Neural crest cell (in vitro differentiated cells): ENCODE measurements at places on chromosomes 2 and 18. TPM values are rescaled to one million over a fixed set of nuclear protein-coding genes. Genes with fewer than 3 reads are reported as not detected.

DNA sequence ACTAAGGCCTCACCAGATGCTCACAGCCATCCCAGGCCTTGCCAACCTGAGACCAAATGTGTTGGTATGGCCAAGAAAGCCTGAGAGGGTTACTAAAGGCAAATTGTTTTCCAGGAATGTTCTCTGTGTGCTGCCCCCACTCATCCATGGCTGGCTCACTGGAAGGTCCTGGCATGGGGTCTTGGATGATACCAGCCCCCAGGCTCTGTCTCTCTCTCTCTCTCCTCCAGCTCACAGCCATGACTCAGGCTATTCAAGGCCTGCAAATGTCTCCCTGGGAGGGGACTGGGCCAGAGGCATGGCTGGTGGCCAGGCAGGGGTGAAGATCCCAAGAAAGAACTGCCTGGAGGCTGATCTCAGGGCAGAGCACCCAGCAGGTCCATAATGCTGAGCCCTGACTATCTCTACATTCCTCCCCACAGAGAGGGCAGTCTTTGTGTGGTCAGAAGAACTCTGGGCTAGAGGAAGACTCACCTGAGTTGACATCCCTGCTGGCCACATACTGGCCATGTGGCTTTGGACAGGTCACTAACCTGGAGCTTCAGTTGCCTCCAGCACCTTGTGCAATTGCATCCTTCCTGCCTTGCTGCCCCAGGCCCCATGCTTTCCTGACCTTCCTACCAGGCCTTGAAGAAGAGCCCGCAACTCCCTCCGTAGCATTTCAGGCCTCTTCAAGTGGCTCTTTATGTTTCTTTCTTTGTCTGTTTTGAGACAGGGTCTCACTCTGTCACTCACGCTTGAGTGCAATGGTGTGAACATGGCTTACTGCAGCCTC, 150.4 kb downstream of the ZFP36L2 start:
- no peak for DNase-seq

The STAT4 gene
- 1.0 and 1.4 TPM in 2 replicates for total RNA-seq

The DLX1 gene
- 48.9 and 51.5 TPM in 2 replicates for total RNA-seq

The DSG2 gene
- total RNA-seq, result 18.4 and 19.4 TPM in 2 replicates

The TOGARAM2 gene
- 0.35 TPM in 1 of 2 replicates, not detected in the other for total RNA-seq

DNA sequence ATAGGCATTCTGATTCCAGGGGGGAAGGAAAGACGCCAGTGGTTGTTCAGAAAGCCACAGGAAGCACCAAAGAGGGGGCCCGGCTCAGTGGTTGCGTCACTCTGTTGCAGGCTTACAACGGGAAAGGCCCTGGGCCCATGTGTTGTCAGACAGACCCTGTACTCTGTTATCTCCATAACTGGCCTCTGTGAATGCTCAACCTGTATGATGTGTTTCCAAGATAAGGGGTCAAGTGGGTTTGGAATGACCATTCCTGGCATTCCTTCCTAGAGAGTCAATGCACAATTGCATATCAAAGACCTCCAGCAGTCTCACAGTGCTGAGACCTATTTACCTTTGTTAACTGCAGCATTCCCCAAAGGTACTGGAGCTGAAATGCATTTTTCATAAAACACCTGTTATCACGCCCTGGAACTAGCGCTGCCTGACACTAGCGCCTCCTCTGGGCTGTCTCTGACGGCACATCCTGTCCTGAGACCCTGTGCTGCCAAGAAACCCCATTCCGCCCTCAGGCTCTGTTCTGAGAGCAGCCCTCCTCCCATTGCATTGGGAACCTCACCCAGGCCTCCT, 13.2 kb upstream of the LRRFIP1 start:
- DNase-seq, result no peak

DNA sequence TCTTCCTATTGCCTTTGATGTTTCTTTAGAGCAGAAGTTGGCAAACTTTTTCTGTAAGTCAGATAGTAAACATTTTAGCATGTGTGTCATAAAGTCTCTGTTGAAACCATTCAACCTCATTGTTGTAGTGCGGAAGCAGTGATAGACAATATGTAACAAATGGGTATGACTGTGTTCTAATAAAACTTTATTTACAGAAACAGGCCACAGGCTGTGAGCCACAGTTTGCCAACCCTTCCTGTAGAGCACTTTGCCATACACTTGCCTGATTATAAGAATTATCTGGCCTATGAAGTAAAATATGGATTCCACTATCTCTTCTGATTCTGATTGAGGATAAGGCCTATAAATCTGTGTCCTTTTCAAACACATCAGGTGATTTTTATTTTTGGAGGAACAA, 237.4 kb downstream of the DOK6 start:
- DNase-seq, result no peak

The DSC3 gene
- total RNA-seq, result 0.09 and 0.16 TPM in 2 replicates

DNA sequence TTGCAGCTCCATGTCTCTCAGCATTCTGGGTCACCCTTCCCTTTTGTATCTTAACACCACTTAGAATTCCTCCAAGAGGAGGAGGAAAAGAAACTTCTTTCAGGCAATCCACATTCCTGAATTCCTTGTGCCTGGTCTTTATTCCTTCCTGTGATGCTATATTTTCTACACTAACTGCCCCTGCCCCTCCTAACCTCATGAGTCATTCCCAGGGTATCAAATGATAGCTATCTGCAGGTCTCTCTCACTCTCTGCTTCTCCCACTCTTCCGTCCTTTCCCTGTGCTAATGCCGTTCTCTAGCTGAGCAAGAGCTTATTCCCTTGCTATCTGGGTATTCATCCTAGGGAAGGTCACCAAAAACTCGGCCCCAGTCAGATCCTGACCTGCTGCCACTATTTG, 395.0 kb upstream of the TCF4 start:
- DNase-seq, result no peak

- no peak for DNase-seq
These were observed 50.0 kb downstream of the C2orf42 start for GRCh38 chr2:70140791-70141211.

GRCh38 chr2:10159086-10159485, 36.5 kb downstream of the RRM2 start:
- DNase-seq, result no peak

- no peak for DNase-seq
These were observed 204.5 kb downstream of the TXNL1 start for GRCh38 chr18:56433919-56434318.

The GALNT5 gene
- 0.12 and 0.20 TPM in 2 replicates for total RNA-seq

The ZNF516 gene
- 90.7 and 91.2 TPM in 2 replicates for total RNA-seq

GRCh38 chr18:76383636-76384035, 111.4 kb downstream of the ZNF516 start:
- no peak for DNase-seq

DNA sequence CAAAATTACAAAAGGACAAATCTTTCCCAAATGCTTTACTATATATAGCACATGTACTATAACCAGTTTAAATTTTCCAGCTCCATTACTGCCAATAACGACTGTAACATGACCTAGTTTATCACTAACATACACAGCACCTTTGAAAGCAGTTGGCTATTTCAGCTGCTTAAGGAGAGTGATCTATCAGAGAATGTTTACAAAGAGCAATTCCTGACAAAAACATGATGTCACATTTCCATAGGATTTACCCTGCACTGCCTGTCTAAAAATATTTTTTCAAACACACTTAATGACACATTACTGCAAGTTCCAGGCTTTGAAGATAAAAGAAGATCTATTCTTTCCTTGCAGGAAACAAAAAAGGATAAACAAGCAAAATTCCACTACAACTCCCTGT, 40.6 kb downstream of the ZNF516 start:
- DNase-seq, result no peak

The POTEE gene
- 1.0 and 1.1 TPM in 2 replicates for total RNA-seq

The REEP1 gene
- 12.0 and 12.3 TPM in 2 replicates for total RNA-seq

DNA sequence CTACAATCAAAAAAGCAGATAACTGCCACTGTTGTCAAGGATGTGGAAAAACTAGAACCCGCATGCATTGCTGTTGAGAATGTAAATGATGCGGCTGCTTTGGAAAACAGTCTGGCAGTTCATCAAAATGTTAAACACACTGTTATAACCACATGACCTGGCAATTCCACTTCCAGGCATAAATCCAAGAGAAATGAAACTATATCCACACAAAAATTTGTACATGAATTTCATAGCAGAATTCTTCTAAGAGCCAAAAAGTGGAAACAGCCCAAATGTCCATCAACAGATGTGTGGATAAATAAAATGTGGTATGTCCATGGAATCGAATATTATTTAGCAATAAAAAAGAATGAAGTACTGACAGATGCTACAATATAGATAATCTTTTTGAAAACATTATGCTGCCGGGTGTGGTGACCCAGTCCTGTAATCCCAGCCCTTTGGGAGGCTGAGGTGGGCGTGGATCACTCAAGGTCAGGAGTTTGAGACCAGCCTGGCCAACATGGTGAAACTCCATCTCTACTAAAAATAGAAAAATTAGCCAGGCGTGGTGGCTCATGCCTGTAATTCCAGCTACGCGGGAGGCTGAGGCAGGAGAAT, 32.0 kb downstream of the ERCC3 start:
- no peak for DNase-seq

DNA sequence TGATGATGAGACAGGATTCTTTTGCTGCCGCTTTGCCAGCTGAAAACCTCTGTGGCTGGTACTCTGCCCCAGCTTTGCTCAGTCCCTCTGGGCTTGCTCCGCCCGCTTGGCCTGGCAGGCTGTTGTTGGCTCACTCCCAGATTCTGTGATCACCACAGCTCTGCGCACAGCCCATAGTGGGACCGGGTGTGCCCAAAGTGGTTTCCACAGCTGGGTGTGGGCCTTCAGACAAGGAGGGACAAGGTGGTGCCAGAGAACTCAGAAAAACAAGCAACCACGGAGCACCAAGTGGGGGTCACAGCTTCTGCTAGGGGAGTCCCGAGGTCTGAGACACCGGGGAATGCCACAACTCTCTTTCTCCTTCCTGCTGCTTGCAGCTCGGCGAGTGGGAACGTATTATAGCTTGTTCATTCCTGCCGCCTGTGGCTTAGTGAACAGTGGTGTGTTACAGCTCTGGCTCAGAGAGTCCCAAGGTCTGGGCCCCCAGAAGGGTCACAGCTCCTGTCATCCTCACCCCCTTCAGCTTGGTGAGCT, 9.2 kb upstream of the KYNU start:
- DNase-seq, result no peak

DNA sequence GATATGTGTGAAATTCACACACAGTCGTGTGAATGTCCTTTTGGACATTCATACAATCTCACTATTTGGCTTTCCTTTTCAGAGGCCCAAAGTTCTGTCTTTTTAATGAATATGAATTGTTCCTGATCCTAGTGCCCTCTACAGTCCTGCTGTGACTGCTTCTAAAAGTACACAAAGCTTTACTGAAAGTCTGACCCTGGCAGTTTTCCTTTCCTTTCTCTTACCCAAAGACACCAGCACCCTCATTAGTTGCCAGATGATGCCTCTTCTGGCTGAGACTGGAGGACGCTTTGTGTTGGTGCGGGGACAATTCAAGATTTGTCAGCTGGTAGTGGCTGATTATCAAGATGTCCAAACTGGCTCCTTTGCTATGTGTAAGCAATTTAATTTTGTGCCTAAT, 81.8 kb upstream of the CDCA7 start:
- DNase-seq, result no peak

The WDR75 gene
- 53.2 and 54.7 TPM in 2 replicates for total RNA-seq

DNA sequence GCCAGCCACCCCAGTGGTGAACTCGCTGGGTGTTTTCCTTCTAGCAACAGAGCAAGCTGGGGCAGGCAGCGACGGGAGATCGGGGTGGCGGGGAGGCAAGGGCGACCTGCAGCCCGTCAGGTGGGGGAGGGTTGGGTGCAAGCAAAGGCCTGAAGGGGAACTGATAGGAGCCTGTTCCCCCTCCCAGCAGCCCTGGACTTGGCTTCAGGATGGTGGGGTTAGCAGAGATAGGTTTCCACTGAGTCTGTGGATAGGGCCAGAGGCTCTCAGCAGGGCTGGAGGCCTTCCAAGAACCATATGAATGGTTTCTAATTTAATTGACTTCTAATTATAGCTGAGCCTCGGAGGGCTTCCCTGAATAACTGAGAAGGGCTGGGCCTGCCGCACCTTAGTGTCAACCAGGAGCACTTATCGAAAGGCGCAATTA, 55.3 kb downstream of the EDAR start:
- DNase-seq, result no peak

The GRB14 gene
- 0.82 and 0.93 TPM in 2 replicates for total RNA-seq

DNA sequence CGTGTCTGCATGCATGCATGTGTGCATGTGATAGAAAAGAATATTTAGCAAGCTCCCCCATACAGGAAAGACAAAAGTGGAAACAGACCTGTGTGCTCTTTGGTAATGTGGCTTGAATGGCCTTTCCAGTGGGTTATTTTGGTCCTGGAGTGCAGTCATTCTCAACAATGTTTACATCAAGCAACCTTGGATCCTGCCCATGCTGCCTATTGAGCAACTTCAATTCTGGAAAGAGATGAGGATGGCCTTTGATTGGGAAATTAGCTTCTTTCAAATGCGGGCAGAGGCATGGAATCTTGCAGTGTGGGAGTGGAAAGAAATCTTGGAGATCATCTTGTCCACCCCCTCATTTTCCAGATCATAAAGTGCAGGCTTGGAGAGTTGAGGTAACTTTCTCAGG, 87.2 kb upstream of the SMAD2 start:
- DNase-seq, result no peak

GRCh38 chr2:238995634-238996033, 147.7 kb downstream of the TWIST2 start:
- DNase-seq, result no peak

The GPAT2 gene
- not detected in 2 replicates for total RNA-seq

The RNF152 gene
- total RNA-seq, result 7.5 and 8.4 TPM in 2 replicates

- DNase-seq, result no peak
These were observed 64.7 kb upstream of the GLI2 start for GRCh38 chr2:120670771-120671480.

DNA sequence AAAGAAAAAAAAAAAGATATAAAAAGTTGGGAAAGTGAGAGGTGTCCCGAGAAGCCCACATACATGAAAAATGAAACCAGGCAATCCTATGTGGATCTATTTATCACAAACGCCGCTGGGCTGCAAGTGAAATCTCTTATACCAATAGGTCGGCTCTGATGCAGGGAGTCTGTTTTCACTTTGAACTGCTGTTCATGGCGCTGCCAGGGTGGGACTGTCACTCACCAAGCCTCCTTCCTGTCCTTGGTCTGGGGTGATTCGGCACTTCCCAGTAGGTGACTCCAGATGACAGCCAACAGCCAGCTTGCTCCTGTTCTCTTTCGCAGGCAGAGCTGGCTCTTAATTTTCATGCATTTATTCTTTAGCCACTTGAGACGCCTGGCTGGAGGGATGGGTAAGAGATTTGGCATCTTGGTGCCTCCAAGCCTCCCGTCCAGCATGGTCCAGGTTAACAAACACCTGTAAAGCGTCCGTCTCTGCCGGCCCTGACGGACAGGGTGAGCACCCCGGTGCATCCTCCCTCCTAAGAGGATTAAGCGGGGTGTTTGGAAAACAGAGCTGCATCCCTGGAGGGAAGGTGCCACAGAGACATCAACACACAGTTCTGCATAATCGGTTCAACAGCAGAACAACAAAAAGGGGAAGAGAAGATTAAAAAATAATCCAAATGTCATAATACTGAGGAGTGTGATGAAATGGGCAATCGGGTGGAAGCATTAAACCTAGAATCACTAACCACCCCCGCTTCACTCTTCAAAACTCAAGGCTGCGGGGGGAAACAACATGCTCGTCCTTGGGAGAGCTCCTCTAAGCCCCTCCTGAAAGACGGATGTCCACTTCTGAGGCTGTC, 58.7 kb downstream of the STEAP3 start:
- no peak for DNase-seq

DNA sequence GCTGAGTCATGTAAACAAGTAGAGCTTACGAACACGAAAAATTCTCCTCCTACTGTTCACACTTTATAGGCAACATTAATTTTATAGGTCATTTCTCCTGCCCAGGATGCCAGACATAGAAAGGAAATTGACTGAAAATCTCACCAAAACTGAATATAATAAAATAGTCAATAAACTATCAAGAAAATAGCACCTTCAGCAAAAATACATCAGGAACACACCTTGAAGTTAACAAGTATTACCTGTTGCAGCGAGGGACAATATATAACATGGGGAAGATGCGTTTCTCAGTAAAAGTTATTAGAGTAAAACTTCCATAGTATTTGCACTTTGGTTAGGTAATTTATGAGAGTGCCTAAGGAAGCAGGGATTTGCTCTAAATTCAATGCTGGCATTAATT, 344.6 kb downstream of the KCNJ3 start:
- no peak for DNase-seq
